Stimulated activated CD8-positive, alpha-beta memory T cell treated with anti-CD3 and anti-CD28 coated beads, Interleukin-12 subunit alpha, Interleukin-12 subunit beta, amount 100 ng/mL, for 1 hour (primary cell): ENCODE measurements at places on chromosomes 5 and 9.

GRCh38 chr5:39249069-39249468 lies 29.7 kb upstream of the FYB1 start:
- DNase-seq = no peak

- no peak for DNase-seq
Observed at GRCh38 chr9:18347386-18348082, 126.4 kb upstream of the ADAMTSL1 start.

GRCh38 chr9:95465115-95465514 lies 51.7 kb downstream of the PTCH1 start:
- DNase-seq = no peak

DNA sequence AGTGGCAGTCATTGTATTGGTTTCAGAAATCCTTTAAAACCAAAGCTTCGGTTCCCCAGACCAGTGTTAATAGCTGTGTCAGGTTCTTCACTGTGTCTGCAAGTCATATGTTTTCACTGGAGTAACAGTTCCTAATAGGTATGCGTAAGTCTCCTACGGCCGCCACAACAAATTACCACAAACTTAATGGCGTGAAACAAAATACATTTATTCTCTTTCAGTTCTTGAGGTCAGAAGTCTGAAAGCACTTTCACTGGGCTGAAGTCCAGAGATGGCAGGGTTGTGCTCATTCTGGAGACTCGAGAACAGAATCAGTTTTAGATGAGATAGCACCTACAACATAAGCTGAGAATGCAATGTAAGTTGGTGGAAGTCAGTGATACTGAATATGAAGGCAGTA lies 556.2 kb downstream of the TLE4 start:
- DNase-seq = no peak

DNA sequence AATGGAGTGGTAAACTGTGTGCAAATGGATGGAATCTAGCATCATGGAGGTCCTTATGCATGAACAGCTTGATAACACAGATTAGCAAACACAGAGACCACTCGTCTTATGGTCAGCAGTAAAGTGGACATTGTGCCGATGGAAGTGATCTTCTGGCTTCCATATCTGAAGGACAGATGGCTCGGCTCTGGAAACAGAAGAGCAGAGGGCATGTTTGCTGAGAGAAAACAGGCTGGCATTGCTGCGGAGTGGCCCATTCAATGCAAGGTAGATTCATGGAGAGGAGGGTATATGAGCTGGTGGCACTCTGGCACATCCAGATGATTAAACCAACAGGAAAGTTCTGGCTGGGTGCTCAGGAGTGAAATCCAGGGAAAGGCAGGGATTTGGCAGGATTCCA lies 513.2 kb downstream of the DIRAS2 start:
- DNase-seq = no peak

- no peak for DNase-seq
Observed at GRCh38 chr9:127796852-127797370, 5.8 kb upstream of the FPGS start.

DNA sequence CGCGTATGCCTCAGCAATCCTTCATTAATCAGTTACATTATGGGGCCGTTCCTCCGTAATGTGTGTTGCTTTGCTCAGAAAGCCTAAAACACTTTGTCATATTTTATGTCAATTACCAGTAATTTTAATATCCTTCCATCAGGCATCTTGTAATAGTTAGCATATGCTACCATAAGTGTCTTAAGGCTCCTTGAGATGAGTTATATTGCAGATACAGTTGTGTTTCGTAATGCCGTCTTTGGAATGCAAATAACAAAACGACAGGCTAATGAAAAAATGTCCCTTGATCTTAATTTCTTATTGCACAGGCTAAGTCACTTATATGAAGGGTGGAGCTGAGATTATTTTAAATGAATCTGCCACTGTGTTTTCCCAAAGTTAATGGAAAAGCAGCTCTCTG lies 50.5 kb downstream of the TBCA start:
- no peak for DNase-seq

GRCh38 chr9:89311346-89312221 lies 589 bp downstream of the CKS2 start:
- no peak for DNase-seq

GRCh38 chr5:61319388-61320146 lies 12.5 kb upstream of the ZSWIM6 start:
- no peak for DNase-seq

DNA sequence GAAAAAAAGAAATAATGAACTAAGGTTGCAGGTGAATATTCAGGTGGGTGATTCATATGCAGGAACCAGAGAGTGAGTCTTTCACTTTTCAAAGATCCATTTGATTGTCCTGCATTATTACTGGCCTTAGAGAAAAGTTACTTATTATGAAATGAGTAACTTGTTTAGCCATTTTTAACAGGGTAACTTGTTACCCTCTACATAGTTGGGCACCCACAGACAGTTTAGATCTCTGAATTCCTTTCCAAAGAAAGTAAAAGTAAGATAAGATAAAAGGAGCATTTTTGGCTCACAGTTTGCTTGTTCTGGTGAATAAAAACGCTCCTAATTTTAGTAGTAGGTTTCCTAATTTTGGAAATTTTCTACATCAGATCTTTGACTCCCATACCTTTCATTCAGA lies 54.1 kb upstream of the DAB2 start:
- DNase-seq = no peak

- no peak for DNase-seq
Observed at GRCh38 chr5:54440456-54440893, 15.0 kb upstream of the HSPB3 start.

GRCh38 chr9:90921104-90921503 lies 119.5 kb downstream of the SYK start:
- no peak for DNase-seq

DNA sequence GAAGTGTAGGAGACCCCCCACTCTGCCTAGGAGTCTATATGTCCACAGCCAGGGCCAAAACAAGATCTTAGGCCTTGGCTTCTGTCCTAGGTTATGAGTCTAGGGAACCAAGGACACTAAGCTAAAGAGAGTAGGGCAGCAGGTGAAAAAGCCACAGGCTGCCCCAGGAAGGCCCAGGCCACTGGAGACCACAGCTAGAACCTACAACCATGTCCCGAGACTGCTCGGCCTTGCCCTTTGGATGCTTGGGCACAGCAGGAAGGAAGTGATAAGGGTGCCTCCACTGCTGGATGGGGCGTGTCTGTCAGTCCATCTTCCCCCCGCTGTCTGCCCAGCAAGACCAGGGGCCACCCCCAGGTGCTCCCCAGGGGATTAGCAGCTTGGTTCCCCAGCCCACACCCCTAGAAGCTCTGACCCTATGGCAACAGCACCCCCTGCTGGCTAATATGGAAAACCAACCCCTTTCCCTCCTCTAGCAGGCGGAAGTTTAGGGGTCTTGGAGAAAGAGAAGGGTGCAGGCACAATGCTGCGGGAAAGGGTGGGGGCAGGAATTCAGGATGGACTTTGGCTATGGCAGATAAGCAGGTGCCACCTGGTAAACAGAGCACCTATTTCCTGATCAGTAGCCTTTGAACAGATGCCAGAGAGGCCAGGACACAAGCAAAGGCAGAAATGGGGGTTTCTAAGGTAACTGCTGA lies 10.5 kb upstream of the IRF1 start:
- peak; percentile 70 for DNase-seq

DNA sequence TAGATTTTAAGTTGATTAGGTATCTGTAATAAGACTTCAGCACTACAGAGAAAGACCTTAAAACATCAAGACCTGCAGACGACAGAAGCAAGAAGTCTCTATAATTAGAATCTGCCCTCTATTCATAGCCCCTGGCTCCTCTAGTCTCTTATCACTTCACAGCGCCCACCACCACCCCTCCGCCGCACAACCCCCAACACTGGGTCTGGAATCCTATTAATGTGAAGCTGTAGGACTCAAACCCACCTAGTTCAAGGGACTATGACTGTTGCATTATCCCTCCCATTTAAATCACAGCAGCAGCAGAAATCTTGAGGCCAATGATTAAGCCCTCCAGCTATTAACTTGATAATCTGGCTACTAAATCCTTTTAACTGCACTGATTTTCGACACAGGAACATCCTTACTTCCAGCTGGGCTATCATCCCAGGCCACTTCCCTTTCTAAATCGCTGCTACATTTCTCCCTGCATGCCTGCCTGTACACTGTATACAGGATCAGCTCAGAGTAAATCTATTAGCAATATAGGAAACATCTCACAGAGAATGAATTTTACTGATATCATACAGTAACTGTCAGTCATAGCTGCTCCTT lies 159.5 kb upstream of the GRAMD2B start:
- DNase-seq = no peak

DNA sequence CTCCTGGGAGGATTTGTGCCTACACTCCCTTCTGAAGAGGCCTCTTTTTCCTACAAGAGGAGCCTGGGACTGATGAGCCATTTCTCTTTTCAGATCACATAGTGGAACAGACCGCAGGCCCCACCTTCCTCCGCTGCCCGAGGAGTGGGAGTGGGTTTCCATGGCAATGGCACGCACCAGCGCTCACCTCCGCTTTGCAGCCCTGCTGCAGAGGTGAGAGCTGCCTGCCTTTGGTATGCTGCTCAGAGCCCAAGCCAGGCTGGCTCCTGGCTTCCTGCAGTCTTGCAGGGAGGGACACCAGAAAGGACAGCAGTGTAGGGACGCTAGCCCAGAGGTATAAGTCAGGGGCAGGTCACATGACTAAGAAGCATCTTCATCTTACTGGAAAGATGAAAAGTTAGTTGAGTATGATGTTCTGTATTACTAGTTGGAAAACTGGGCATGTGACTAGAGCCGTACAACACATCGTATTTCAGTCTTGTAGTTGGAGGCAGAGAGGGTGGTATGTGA lies 12.4 kb downstream of the PTTG1 start:
- no peak for DNase-seq

DNA sequence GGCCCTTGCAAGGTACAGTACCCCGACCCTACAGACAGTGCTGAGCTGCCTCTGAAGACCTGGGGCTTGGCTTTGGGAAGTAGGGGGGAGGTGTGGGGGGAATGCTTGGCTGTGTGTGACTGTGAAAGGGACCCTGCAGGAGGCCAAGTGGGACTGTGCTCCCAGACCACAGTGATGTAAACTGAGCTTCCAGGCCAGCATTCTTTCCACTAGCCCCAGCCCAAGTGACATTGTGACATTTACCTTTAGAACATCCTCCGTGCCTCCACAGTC lies 31.2 kb downstream of the HMCN2 start:
- no peak for DNase-seq

DNA sequence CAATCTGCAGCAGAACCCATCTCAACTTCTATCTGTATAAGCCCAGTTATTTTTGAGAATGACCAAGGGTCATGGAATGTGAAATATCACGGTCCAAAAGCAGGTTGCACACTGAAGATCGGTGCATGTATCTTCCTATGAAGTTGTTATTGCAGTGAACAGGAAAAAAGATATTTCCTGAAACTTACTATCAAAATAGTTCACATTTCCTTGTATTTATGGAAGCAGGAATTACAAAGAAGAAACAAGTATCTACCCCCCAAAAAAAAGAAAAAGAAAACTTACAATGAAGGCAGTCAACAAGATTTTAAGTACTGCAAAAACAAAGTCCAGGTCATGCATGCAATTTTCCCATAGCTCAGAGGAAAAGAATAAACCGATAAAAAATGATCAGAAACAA lies 70.0 kb downstream of the MPDZ start:
- no peak for DNase-seq

GRCh38 chr5:39714036-39714698 lies 289.4 kb upstream of the DAB2 start:
- peak; percentile 11 for DNase-seq

DNA sequence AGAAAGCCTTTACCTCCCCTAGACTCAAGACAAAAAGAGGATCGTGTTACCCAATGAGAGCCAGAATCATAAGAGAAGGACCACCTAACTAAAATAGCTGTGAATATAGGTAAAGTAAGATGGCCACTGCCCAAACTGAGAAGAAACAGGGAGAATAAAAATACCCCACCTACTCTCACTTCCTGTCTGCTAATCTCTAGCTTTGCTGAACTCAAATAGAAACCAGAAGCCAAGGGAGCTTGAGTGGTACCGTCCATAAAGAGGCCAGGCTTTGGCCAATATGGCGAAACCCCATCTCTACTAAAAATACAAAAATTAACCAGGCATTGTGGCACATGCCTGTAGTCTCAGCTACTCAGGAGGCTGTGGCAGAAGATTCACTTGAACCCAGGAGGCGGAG lies 123.0 kb upstream of the FST start:
- DNase-seq = no peak

GRCh38 chr5:153610009-153610408 lies 119.5 kb downstream of the GRIA1 start:
- no peak for DNase-seq
